ENCODE measurements at places on chromosomes 4 and X.

- DNase-seq, result no peak
Observed at GRCh38 chr4:163121689-163122088, 45.0 kb downstream of the NAF1 start.

DNA sequence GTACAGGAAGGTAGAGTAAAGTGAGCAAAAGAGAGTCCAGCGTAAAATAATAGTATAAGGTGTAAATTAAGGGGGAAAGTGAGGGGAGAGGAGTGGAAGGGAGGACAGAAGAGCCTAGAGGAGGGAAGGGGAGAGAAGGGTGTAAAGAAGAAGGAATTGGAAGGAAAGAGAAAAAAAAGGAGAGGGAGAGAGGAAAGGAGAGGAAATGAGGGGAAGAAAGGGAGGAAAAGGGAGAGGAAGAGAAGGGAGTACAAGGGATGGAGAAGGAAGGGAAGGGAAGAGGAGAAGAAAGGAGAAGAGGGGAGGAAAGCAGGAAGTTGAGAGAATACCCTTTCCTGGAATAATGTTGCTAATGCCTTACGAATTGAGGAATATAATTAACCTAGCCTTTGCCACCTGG, 3.3 kb upstream of the FAT4 start:
- DNase-seq, result no peak

- DNase-seq, result no peak
Observed at GRCh38 chr4:185909972-185910371, 98.0 kb upstream of the SORBS2 start.

DNA sequence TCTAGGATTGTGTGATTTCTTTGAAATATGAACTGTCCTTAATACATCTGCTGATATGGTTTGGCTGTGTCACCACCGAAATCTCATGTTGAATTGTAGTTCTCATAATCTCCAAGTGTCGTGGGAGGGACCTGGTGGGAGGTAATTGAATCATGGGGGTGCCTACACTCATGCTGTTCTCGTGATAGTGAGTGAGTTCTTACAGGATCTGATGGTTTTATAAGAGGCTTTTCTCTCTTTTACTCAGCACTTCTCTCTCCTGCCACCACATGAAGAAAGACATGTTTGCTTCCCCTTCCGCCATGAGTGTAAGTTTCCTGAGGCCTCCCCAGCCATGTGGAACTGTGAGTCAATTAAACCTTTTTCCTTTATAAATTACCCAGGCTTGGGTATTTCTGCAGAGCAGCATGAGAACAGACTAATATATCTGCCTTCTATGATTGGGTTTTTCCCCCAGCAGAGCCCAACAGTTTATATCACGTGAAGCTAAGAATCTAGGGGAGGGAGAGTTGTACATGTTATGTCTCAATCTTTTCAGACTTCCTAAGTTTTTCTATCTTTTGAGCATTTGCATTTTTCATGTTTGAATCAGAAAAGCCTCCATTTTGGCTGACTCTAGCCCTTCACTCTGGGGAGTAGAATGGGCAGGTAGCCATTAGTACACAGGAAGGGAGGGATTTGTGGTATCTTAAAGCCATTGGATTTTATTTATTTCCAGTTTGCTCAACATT, 58.9 kb downstream of the PLAC1 start:
- DNase-seq, result no peak

GRCh38 chrX:143853488-143853887, 30.4 kb upstream of the UBE2NL start:
- DNase-seq, result no peak

DNA sequence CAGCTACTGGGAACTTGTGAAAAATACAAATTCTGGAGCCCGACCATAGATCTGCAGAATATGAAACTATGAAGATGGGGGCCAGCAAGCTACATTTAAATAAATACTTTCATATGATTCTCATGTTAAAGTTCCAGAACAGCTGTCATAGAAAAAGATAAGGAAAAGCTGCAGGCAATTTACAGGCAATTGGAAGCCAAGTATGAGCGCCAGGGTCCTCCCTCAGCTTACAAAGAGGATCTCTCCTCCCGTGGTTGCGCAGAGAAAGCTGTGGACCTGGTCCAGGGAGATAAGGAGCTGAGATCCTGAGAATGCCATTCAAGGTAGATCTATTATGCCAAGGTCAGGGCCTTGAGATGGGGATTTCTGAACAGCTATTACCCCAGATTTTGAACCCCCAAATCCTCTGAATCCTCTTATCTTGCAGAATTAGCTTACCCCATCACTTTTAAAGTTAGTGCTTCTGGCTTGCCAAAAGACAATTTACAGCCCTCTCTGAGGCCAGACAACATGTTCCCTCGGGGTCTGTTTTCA, 25.6 kb upstream of the FRAS1 start:
- DNase-seq, result no peak

GRCh38 chrX:153933748-153934147, 1.1 kb downstream of the NAA10 start:
- DNase-seq, result no peak

DNA sequence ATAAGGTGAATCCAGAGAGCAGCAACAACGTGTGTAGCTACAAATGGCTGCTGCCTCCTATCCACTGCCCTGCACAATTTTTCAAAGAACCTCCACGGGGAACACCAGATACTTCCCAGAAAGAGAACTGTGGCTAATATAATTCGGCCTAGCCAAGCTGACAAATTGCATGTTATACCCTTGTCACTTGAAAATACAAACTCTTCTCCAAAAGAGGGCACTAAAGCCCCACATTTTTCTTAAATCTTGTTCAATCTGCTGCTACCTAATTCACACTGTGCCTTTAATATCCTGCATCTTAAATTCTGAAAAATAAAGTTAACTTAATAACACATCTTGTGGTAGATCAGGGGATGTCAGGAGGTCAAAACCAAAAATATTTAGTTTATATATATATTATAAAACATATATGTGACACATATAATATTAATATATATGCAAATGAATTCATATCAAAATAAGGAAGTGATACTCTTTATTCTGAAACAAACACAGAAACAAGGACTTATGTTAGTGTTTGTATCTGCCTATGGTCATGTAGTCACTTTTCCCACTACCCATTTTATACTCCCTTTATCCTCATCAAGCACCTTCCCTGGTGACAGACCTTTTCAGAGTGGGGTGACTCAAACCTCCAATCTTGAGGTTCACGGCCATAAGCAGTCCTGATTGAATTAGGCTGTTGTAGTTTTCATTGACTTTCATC, 24.1 kb downstream of the CT45A1 start:
- DNase-seq, result no peak

- no peak for DNase-seq
Observed at GRCh38 chr4:138063581-138063980, 178.6 kb downstream of the SLC7A11 start.

DNA sequence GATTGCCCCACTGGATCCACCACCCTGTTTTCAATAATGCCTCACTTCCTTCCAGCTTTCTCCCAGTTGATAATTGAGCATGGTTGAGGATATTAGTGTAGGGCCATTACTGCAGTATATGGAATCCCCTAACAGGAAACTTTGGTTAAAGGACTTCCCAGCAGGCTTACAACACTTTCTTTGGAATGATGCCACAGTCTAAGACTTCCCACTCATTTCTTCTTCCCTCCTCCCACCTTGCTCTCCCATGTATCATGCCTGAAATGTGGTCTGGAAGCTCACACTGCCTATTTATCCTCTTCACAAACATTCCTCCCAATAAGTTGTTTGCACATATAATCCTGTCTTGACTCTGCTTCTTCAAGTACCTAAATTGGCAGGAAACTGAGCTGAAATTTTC, 863.3 kb downstream of the CENPC start:
- DNase-seq, result no peak

Data from NCI-H1048 (cell line).